ENCODE measurements at places on chromosomes 7 and 10.

DNA sequence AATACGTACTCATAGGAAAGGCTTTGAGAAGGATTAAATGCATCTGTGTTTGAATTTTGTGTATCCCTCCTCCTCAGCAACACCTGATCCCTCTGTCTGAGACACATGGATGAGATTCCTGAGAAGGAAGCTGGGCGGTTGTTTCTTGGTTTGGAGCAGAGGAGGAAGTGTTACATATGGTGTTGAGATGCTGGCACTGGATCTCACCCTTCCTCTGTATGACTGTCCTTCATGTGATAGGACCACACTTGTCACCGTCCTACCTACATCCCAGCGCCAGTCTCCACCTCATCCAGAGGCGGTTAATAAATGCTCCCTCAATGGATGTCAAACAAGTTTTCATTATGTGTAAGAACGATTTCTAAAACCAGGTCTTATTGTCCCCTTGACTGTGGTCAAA lies 49.4 kb upstream of the KLF6 start:
- DNase-seq: no peak

DNA sequence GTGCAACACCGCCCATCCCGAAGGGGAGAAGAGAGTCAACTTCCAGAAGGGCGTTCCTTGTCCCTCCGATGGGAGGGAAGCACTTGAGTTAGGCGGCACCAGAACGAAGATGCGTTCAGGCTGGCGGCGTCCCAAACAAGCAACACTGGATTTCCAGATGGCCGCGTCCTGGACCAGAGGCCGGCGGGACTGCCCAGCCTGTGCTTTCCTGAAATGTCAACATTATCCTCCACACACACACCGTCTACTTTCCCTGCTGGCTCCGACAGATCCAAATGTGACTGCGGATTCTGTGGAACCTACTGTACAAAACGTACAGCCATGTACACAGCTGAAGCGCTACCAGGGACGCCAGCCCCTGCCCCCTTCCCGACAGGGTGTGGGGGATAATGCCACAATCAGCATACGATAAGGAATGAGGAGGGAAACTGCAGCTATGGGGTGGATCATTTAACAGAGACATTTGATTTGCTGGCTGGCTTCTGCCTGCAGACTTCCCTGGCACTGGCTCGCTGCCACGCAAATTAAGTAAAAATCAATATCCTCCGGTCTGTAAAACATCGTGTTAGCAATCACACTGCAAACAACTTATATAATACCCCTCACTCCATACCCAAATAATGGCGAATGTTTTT lies 82.1 kb downstream of the ZRANB1 start:
- no peak for DNase-seq

GRCh38 chr10:96803288-96803664 lies 28.8 kb upstream of the LCOR start:
- no peak for DNase-seq

DNA sequence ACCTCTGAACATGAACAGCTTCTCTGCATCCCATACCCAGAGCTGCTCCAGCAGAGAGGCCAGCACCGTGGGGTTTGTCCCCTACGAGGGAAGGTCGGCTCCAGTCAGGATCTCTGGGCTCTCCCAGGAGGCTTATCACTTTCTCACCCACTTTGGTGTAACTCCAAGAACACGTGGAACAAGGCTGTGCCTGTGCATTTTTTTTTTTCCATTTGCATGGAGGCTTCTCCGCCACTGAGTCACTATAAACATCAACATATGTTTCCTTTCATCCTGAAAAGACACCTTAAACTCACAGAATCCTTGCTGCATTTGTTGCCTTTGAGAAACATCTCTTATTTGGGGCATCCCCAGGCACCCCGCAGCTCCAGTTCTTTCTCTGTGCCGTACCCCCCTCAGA lies 29.4 kb upstream of the ECHDC3 start:
- DNase-seq: no peak

DNA sequence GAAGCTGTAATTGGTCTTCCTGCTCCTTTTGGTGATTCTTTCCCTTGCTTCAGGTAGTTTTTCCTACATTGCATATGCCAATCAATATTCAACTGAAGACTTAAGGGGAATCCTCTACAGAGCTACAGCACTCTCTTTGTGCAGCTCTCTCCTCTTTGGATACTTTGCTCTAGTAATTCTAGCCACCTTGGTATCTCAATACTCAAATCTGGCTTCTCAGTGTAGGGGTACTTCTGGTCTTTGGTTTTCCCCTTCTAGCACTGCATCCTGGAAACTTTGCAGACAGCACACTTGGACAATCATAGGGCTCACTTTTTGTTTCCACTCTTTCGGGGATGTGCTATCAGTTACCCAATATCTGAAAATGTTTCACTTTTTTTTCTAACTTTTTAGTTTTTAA lies 9.9 kb downstream of the PHTF2 start:
- no peak for DNase-seq

- no peak for DNase-seq
Measured at GRCh38 chr7:92075455-92076158, 58.7 kb downstream of the CYP51A1 start.

DNA sequence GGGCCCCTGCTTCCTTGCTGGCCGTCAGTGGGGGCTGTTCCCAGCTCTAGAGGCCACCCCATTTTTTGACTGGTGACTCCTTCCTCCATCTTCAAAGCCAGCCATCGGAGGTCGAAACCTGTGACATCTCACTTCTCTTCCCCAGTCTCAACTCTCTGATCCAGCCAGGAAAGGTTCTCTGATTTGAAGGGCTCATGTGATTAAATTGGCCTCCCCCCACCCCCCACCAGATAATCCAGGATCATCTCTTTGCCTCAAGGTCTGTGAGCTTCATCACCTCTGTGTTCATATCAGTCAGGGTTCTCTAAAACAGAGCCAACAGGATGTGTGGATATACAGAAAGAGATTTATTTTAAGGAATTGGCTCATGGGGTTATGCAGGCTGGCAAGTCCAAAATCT lies 5.6 kb upstream of the RAMP3 start:
- DNase-seq: no peak

GRCh38 chr10:95767884-95768556 lies 12.1 kb downstream of the ENTPD1 start:
- DNase-seq: no peak

All from GOT3 (cell line).